ENCODE measurements at places on chromosomes 11 and 22.

DNA sequence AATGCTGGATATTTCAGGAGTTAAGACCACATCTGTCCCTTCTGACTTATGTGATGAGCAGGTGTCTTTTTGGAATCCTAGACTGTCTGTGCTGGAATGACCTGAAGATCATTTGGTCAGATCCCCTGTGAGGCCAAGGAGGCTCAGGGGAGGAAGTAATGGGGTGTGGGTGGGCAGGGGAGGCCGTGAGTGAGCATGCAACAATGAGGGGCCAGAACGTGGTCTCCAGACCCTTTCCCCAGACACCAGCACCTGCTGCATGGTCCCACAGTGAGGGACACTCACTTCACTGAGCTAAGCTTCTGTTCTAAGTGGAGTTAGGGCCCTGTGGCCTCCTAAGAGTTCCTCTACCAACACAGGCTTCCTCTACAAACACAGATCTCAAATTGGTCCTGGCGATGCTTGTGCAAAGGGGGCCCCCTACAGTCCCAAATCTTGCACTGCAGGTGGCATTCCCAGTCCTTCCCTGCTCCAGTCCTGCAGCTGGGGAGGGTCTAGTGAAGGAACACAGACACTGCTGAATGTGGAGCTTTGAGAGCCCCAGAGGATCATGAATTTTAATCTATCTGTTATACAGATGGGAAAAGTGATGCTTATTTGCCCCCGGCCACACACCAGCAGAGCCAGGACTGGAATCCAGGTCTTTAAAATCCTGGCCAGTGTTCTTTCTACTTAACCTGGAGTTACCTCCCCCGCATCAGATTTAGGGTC is 7.4 kb downstream of the USP2 start:
- DNase-seq = peak; percentile 93

GRCh38 chr11:28524098-28524497 is 415.9 kb downstream of the METTL15 start:
- no peak for DNase-seq

GRCh38 chr22:22692707-22693530 is 48.5 kb downstream of the GGTLC2 start:
- peak; percentile 86 for DNase-seq

DNA sequence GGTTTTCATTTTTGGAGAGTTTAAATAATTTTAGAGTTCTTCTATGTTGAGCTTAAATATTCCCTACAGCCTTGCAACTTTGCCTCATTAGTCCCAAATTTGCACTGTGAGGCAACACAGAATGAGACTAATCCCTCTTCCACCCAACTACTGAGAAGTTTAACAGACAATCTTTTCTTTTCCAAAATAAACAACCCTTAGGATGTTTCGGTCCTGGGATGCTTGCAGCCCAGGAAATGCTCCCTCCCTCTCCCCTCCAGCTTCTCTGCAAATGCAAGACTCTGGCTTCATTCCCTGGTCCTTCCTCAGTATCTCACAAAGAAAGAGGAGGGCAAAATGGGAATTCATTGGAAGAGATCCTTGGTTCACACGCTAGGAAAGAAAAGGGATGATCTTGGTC is 222.5 kb downstream of the ST3GAL4 start:
- no peak for DNase-seq

DNA sequence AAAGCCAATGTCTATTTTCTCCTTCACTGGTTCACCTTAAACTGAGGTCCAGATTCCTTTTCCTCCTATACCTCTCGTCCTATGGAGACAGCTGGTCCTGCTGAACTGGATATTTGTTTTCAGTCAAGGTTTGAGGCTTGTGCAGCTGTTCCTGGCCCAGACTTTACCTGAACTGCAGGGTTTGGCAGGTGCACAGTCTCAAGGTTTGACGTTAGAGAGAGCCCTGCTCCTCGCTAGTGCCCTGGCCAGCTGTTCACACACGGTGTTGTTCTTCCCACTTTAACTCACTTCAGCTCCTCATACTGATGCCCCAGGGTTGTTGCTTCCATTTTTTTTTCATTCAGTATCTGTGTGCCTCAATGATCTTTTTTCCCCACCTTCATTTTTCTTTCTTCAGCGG is 74.0 kb upstream of the TTC12 start:
- no peak for DNase-seq

- no peak for DNase-seq
Observed at GRCh38 chr11:94305146-94305545, 766 bp downstream of the IZUMO1R start.

- no peak for DNase-seq
Observed at GRCh38 chr22:20241579-20242392, 26.3 kb downstream of the RTN4R start.

GRCh38 chr11:122734848-122735496 is 79.5 kb downstream of the UBASH3B start:
- no peak for DNase-seq

GRCh38 chr22:20940904-20941385 is 23.7 kb downstream of the CRKL start:
- DNase-seq = no peak

DNA sequence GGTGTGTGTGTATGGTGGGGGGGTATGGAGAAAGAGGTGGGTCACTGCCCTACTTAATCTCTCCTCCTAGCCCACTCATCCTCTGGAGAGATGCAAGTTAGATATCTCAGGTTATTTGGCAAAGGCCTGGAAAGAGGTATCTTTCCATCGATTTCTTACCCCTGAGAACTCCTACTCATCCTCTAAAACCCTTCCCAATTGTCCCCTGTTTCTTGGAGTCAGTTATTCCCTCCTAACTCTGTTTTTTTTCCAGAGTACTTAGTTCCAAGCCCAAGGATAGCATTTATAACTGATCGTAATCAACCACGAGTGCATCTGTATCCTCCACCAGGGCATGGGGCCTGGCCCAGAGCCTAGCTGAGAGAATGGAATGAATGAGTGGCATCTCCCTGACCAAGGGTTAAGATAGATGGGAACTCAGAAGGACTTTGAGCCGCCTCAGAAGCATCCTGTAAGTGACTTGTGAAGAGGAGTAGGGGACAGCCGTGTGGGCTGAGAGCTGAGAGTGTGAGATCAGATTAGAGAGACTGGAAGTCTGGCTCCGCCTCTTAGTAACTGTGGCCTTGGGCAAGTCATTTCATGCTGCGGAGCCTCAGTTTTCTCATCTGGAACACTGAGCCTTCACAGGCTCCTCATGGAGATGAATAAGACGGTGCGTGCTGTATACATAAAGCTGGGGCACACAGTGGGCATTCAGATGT is 16.2 kb downstream of the CD6 start:
- no peak for DNase-seq

GRCh38 chr11:35418282-35419183 is 825 bp downstream of the SLC1A2 start:
- peak; percentile 80 for DNase-seq

DNA sequence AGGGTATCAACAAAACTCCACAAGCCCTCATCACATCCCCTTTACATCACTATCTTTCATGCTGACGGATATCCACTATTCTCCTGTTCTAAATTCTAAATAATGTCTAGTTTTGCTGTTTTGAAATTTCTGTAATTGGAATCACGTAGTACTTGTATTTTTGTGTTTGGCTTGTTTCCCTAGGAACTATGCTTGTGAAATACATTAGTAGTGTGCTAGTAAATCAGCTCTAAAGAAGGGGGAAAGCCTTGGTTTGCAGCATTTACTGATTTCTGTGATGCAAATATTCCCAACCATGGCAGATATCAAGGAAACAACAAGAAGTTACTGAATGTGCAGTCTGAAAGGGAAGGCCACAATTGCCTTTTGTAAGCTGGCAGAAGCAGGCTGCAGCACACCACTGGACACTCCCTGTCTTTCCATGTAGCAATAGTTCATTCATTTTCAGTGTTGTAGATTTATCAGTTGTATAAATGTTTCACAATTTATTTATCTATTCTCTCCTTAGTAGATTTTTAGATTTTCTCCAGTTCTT is 4.7 kb upstream of the FOLH1 start:
- no peak for DNase-seq

- no peak for DNase-seq
Observed at GRCh38 chr11:77035039-77035438, 841 bp downstream of the B3GNT6 start.

DNA sequence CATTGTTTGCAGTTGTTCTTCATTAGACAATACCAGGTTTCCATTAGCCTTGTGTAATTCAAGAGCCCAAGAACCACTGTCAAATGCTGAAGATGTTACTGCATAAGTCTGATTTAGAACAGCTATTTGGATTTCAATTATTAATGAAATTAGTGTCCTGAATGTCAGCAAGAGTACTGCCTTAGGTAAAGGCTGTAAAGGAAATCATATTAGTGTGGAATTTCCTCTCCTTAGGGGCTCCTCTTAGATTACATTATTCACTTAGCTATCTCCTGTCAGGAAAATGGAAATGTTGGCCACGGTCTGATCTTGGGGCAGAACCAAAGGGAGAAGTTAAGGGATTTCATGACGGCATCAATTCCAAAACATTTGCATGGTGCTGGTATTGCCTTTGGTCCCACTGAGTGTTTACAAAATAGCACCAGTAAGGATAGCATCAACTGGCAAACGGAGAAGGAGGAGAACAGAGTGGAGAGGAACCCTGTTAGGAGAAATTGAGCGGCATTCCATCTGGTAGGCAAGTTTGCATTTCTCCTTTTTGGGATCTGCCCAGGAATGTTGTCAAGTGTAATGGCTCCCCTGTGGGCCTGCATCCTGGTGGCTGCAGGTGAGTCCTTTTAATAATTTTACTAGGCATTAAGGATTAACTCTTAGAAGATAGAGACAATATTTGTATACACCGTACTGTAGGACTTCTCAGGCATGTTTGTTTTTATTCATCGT is at the start of gene HTR3B:
HTR3B (plus strand) TSS at position 418 of the 723 bp plus-strand sequence; CDS start at position 556, 138 bp downstream.
- DNase-seq = peak; percentile 51

- DNase-seq = no peak
Observed at GRCh38 chr11:18001191-18001590, 11.7 kb downstream of the SERGEF start.

DNA sequence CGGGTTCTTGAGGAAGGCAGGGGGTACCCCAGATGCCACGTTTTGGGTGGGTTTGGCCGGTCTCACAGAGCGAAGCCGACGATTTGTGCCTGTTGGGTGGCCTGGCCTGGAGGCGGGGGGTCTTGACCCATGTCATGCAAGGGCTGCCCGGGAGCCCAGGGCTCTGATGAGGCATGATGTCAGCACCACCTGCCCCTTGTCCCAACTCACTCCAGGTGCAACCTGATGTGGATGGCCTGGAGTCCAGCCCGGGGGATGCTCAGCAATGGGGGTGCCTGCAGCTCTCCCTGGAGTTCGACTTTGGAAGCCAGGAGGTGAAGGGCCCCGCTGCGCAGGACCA is 851 bp downstream of the SYT8 start:
- no peak for DNase-seq

DNA sequence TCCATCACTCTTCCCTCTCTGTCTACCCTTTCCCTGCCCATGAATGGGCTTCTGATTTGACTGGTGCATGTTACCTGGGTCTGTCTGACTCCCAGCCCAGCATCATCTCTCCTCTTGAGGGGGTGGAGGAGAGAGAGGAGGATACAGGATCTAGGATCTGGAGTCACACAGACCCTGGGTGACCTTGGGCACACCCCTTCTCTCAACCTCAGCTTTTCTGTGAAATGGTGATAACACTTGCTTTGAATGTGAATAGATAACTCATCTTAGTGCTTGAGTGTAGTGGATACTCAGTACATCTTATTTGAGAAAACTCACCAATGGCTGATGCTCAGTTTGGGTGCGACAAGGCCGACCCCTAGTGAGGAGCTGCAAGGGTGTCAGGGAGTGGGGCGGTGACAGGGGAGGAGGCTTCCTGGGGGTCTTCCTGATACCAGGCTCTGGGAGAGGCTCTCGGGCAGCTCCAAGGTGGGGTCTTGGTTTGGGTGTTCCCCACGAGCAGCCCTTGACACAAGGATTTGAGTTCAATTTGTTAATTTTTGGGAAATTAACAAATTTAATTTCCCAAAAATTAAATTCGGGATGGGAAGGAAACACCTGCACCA is 9.0 kb downstream of the INCENP start:
- no peak for DNase-seq

- DNase-seq = no peak
Observed at GRCh38 chr11:120384476-120384875, 48.3 kb downstream of the ARHGEF12 start.

- DNase-seq = no peak
Observed at GRCh38 chr22:46054091-46055073, 77.4 kb upstream of the WNT7B start.

DNA sequence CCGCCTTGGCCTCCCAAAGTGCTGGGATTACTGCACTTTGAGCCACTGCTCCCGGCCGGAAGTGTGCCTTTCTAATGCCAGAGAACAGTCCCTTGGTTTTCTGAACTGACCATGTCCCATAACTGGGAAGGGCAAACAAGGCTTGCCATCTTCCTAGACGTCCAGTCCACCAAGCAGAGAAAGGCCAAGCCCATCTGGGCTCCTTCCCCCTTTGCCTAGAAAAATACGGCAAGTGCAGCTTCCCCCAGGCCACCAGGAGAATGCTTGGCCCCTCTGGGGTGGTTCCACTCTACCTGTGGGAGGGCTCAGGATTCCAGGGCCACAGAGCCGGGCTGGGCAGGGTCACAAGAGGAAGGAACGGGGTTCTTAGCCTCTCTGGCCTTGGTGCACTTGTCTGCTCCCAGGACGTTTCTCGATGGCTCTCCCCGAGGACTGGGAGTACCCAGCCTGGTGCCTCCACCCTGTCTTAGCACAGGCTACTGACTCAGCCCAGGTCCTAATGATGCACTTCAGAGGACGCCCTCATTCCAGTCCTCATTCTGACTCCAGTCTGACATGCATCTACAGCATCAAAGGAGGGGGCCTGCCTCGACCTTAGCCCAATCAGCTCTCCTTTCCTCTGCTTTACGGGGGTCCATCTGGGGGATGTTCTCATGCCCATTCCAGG is 1.2 kb downstream of the USP2 start:
- DNase-seq = no peak

DNA sequence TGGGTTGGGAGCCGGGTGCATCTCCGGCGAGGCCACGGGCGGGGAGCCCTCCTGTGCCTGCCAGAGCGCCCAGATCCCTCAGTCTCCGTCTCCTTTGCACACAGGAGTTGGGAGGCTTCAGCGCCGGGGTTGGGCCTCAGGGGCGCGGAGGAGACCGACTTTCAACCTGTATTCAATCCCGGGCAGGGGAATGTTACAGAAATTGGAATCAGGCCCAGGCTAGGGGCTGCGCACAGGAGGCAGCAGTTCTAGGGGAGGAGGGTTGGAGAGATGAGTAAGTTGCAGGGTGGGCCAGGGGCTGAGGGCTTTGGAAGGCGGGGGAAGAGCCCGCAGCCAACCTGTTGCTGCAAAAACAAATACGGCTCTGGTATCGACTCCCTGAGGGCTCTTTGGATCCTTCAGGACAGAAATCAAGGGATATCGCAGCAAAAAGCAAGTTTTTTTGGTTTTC is 640 bp upstream of the KCNA4 start:
- DNase-seq = peak; percentile 50

- DNase-seq = no peak
Observed at GRCh38 chr22:20149257-20150250, 1.3 kb downstream of the CCDC188 start.

GRCh38 chr11:6609502-6610015 is 2.5 kb downstream of the TAF10 start:
- DNase-seq = no peak

DNA sequence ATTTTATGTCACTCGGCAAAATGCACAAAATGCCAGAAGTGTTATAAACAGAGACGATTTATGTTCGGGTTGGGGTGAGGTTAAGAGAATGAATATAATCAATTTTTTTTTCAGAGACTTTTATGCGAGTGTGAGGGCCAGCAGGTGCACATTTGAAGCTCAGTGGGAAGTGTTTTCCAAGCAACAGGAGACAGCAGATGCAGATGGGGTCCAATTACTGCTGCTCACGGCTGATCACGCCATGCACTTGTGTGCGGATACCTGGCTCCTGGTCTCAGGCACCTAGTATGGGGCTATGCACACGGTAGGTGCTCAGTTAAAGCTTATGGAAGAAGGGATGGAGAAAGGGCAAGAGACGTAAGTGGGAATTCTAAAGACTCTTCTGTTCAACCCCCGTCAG is 249.1 kb downstream of the MIAT start:
- DNase-seq = no peak

Data from GM23338 (cell line).